Cerebellum (tissue), 4 donors: ENCODE measurements at places on chromosomes 1 and 21. TPM values are rescaled to one million over a fixed set of nuclear protein-coding genes. Genes with fewer than 3 reads are reported as not detected.

- no peak for DNase-seq
These were observed 14.9 kb downstream of the SLC45A1 start for GRCh38 chr1:8332806-8333205.

CROCC gene
- total RNA-seq, result 17.2 TPM

PGLYRP3 gene
- not detected for total RNA-seq

- DNase-seq, result no peak
These were observed 11.4 kb upstream of the ADAR start for GRCh38 chr1:154619181-154619948.

DNA sequence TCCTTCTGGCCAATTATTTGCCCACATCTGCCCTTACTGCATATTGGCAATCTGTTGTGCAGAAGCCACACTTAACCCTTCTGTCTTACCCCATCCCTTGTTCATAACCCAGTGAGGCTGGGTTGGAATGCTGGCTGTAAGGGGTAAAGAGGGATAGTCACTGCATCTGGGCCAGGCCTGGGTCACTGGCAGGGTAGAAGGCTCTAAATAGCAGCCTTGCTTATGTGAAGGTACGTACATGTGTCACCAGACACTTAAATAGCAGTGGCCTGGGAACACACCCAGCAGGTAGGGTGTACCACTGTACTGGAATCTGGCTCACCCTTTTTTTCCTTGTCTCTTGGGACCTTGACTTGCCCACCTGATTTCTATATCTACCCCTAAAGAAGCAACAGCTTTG lies 9.9 kb upstream of the TARS2 start:
- DNase-seq, result no peak

KRTAP6-3 gene
- total RNA-seq, result not detected

- no peak for DNase-seq
These were observed 213.0 kb downstream of the LMX1A start for GRCh38 chr1:165143437-165144065.

GRCh38 chr1:115910231-115910630 lies 66.1 kb upstream of the SLC22A15 start:
- DNase-seq, result no peak

GBP5 gene
- total RNA-seq, result not detected

DNA sequence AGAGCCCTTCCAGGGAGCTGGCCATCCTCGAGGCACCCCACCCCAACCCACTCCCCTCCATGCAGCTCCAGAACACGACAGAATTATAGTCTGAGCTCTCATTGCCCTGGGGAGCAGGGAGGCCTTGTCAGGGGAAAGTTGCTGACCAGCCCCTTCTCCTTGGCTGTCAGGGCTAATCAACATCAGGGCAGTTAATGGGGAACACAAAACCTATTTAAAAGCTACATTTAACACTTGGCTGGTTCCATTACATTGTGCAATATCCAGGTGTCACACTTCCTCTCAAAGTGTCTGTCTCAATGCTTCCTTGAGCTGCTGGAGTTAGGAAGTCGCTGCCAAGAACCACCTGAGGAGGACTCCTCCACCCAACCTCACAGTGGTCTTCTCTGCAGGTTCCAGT lies 111.8 kb upstream of the GRIK3 start:
- DNase-seq, result no peak

ADORA1 gene
- 19.1 TPM for total RNA-seq

GRCh38 chr1:165253818-165254254 lies 102.7 kb downstream of the LMX1A start:
- no peak for DNase-seq

- no peak for DNase-seq
These were observed 124.5 kb downstream of the ATF6 start for GRCh38 chr1:161890574-161890973.

- DNase-seq, result no peak
These were observed 2.7 kb downstream of the NADK start for GRCh38 chr1:1775327-1776226.

- no peak for DNase-seq
These were observed 36.3 kb downstream of the MARK1 start for GRCh38 chr1:220564216-220564615.

DNA sequence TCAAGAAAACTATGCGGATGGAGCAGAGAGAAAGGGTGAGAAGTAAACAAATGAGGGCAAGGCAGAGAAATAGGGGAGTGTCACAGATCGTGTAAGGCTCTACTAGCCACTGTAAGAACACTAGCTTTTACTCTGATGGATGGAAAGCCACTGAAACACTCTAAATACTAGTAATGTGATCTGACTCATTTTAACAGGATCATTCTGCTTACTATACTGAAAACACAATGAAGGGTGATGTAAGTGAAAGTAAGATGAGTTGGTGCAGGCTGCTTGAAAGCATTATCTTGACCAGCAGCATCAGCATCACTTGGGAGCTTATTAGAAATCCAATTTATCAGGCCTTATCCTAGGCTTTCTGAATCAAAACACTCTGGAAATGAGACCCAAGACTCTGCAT lies 32.7 kb downstream of the TUT4 start:
- DNase-seq, result no peak

DNA sequence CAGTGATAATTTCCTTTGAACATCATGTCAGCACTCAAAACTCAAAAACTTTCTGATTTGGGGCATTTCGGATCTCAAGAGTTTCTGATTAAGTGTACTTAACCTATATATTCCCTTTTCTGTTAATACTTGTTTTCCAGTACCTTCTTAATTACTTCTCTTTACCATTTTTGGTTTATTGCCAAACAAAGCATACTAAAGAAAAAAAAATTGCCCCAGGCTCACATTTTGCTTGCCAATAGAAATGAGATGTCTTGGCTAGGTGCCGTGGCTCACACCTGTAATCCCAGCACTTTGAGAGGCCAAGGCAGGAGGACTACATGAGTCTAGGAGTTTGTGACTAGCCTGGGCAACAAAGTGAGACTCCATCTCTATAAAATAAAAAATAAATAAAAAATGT lies 4.8 kb downstream of the PSMD4 start:
- DNase-seq, result no peak

DNA sequence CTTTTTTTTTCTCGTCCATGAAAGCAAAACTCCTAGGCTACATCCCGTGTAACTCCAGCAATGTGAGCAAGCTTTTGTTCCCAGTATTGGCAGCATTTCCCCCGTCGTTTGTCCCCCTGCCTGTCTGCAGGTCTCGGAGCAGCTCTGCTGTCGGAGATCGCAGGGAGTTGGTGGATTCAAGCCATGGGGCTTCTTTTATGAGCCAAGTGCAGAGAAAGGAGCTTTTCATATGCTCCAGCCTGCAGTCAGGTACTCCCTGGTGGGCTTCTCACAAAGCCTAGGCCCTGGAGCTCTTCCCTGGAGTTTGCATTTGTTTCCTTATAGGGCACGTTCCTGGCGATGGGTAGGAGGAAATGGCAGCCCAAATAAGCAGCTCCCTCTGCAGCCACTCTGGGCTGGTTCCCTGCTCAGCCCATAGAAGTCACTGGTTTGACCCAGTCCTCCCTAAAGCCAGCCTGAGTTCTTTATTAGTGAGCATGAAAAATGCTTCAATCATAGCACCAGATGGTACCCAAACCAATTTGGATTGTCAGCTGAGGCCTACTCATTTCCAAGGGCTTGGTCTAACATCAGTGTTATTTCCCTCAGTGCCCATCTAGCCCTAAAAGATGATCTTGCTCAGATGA lies 78.3 kb downstream of the NUF2 start:
- DNase-seq, result peak; percentile 19

DNA sequence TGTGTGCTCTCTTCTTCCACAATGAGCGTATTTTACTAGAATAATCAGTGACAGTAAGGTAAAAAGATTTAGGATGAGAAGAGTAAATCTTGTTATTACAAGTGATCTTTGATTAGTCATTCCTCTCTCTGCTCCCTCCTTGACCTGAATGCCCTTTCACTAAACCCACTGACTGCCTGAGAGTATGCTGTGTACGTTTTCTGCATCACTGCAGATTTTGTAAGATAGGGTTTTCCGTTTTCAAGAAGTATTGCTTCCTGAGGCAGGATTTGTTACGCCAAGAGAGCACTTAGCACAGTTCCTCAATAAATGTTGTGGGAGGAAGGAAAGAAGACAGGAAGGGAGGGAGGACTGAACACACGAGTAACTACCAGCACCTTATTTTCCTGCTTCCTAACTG lies 7.7 kb upstream of the LAMB3 start:
- DNase-seq, result no peak

DNA sequence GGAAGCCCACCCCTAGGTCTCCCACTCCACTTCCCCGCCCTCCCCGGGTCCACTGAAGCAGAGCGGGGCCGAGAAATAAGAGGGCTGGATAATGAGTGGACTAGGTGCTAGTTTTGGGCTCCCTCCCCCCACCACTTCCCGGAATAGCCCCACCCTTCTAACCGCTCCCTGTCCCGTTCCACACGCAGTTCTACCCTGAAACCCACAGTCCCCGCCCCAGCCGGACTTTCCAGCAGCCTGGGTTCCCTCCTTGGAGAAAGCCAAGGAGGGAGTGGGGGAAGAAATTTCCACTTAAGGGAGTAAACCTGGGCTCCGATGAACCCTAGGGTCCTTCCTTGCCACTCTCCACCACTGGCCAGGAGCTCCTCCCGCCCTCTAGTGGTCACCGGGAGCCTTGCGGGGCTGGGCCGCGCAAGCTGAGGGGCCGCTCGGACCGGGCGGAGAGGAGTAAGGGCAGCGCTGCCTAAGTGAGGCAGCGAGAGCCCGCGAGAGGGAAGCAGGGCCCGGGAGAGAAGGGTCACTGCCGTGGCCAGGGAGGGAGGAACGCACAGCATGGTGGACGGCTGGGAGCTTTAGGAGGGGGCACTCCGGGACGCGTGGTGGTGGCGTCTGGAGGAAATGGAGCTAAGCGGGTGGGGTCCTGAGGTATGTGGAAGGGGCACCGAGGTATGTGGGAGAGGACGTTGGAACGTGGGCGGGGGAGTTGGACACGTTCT lies 14.3 kb downstream of the THBS3 start:
- DNase-seq, result peak; percentile 81

- DNase-seq, result no peak
These were observed 4.7 kb downstream of the TMEM39B start for GRCh38 chr1:32077451-32077850.

- DNase-seq, result no peak
These were observed 46.3 kb upstream of the SMYD2 start for GRCh38 chr1:214234635-214235025.

TMEM269 gene
- total RNA-seq, result 0.64 TPM

DNA sequence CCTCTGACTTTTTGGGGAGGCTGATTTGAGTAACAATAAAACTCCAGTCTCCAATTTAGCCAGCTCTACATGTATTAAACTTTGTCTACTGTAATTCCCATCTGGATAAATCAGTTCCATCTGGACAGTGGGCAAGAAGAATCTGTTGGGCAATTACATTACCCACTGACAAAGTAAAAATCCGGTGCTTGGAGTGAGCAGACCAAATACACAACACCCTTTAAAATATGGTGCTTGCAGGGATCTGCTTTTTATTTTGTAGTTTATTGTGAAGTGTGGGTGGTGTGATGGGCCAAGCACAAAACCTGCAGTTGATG lies 8.9 kb upstream of the CD55 start:
- DNase-seq, result no peak

GRCh38 chr1:227900571-227901051 lies 47.1 kb downstream of the WNT9A start:
- no peak for DNase-seq

DNA sequence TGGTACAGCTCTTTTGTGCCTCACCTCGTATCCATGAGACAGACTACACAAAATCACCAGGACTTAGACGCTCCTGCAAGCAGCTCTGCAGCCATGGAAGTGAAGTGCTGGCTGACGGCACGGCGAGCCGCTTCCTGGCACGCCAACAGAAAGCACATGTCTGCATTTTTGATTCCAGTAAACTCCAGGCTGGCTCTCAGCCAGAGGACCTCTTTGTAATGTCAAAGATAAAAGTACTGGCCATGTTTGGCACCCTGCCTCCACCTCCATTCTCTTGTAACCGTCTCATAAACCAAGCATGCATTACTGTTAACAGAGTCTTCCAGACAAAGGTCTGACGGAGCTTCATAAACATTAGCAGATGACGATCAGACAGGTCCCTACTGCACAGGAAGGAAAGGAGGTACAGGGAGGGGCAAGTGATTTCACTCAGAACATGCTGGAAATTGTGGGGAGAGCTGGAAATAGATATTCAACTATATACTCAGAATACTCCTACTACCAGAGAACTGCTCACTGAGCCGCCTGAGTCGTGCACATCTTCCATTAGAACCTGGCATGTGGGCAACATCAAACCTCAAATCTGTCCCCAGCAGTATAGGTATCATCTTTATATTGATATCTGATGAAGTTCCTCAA lies 632.0 kb downstream of the SMYD3 start:
- peak; percentile 29 for DNase-seq

WDTC1 gene
- total RNA-seq, result 23.0 TPM

- DNase-seq, result no peak
These were observed 346.4 kb downstream of the CHRM3 start for GRCh38 chr1:239732770-239733169.

FCGR1A gene
- 8.0 TPM for total RNA-seq

- no peak for DNase-seq
These were observed 26.6 kb upstream of the LMX1A start for GRCh38 chr1:165383067-165383466.

LIPI gene
- total RNA-seq, result not detected

RASAL2 gene
- 53.1 TPM for total RNA-seq
